ENCODE measurements at places on chromosomes 4 and X.
A peak's percentile ranks its signal among the peaks of the same experiment; 100 is the strongest.

DNA sequence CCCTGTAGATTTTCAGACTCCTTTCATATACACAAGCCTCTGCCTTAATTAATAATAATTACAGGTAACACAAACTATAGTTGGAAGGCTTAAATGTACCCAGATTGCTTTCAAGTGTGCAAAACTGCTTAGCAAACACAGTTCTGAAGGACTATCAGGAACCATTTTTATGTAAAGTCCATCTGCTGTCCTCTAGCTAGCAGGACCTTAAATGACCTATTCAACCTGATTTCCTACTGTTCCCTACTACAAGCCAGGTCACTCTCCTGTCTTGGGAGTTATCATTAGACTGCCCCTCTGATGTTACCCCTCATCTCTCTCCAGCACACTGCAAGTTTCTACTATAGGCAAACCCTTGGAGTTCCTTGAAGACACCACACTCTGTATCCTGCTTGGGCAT, 157.3 kb downstream of the GBA3 start:
- DNase-seq: peak; percentile 15

DNA sequence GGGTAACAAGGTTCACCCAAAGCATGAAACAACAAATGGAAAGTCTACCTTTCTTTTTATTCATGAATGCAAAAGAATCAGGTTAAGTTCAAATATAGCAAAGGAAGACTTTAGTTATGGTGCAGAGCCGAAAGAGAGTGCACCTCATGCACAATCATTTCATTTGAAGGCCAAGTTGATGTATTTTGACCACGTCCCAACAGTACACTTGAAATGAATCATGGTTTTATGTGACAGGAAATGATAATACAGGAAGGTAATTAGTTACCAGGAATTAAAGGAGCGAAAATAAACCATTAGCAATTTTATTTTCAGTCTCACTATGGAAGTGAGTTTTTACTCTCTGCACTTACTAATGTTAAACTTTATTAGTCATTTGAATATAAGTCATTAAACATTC, 281.2 kb upstream of the DIAPH2 start:
- DNase-seq: no peak

- DNase-seq: no peak
These were observed 14.4 kb upstream of the ASMTL start for GRCh38 chrX:1466971-1467561.

DNA sequence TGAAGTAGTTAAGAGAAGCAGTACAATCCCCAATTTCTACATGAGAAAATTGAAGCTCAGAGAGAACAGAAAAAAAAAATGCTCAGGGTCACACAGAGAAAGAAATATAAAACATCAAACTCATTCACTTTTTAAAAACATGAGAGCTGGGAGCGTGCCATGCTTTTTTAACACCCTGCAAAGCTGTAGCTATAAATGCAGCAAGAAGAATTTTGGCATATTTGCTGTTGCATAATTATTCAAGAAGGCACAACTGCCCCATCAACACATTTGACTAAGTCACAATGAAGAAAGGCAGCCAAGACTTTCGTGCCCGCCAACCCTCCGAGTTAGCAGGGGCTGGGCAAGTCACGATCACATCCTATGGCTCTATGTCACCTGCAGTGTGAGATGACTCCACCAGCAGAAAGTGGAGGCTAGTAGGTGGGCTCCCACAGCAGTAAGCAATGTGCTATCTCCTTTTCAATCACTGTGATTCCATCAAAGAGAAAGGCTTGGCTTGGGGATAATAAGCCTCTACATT, 214.8 kb downstream of the DHX15 start:
- no peak for DNase-seq

- DNase-seq: peak; percentile 35
These were observed 80.0 kb downstream of the ARSJ start for GRCh38 chr4:113899271-113900070.

- no peak for DNase-seq
These were observed 978.3 kb upstream of the ADGRL3 start for GRCh38 chr4:60221866-60222265.

GRCh38 chrX:118751950-118752783, 24.8 kb downstream of the IL13RA1 start:
- DNase-seq: no peak

DNA sequence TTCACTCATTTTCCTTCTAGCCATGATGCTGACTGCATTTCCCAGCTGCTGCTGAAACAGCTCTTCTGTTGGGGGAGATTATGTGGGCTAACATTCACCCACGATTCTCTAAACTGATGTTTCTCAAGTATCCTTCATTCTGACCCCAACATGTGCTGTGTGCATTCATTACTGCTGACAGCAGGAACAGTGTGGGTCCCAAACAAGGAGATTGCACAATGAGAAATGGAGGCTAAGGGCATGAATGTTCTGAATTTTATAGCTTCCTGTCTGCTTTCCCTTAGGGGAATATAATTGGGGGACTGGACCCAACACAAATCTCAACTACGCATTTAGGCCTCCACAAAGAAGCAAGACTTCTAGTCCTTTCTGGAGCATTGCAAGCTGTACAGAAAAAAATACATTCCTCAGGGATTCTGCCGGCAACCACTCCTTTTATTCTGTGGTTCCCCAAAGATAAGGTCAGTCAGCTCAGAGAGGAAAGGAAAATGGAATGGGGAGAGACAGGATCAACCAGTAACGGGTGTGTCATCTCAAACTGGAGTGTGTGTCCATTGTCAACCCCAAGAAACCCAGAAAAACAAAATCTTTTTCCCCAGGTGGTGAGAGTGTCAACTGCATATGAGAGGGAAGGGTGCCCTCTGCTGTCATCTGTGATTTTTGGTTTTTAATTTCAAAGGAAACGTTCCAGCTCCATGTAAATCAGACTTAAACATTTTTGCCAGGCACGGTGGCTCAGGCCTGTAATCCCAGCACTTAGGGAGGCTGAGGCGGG, 81.5 kb upstream of the EGFL6 start:
- DNase-seq: peak; percentile 58

- DNase-seq: no peak
These were observed 4.5 kb upstream of the C1QTNF7 start for GRCh38 chr4:15423285-15423711.

GRCh38 chrX:66638591-66639500, at the start of gene EDA2R:
Gene EDA2R, minus strand, starts transcription at chrX:66639078. Its CDS starts 23,058 bp downstream, at chrX:66616020.
- DNase-seq: peak; percentile 17

- peak; percentile 54 for DNase-seq
These were observed 868 bp downstream of the AFAP1 start for GRCh38 chr4:7938609-7939376.

DNA sequence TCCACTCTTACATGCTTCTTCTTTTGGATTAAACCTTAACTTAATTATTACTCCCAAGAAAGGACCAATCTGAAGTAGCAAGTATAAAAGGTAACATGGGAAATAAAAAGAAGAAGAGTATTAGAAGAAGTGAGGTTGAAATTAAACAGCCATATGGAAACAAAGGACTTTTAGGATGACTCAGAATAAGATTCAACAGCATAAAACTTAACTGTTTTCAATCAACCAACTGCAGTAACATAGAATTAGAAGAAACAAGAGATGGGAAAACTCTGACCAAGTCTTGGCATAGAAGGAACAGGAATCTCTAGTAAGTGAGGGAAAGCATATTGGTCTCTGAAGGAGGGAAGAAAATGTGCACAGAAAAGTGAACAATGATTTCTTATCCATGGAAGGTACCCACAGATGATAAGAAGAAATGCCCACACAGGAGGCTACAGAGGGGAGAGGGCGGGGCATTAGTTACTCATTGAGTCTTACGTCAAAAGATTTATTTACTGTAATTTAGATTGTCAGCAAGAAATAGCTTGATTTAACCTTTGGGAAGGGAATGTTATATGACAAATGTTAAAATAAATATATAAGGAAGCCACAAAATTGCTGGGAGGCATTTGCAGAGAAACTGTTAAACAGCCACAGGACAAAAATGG, 177.3 kb downstream of the BANK1 start:
- no peak for DNase-seq

GRCh38 chr4:157265281-157265680, 44.8 kb downstream of the GRIA2 start:
- no peak for DNase-seq

DNA sequence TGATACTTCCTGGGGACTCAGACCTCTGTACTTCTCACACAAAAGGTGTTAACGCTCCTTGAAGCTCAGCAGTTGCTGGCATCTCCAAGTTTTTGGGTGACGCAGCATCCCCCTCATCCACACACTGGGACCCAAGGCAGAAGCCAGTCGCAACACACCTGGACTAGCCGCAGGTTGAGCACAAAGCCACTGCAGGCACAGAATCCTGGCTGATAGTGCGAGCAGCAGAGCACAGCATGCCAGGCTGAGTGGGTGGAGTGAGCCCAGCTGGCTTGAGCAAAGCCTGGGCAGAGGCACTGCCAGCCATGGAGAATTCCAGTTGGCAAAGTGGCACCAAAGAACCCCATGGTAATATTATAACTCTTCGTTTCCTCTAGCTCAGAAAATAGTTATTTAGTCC, 873.2 kb upstream of the NDST4 start:
- DNase-seq: no peak

DNA sequence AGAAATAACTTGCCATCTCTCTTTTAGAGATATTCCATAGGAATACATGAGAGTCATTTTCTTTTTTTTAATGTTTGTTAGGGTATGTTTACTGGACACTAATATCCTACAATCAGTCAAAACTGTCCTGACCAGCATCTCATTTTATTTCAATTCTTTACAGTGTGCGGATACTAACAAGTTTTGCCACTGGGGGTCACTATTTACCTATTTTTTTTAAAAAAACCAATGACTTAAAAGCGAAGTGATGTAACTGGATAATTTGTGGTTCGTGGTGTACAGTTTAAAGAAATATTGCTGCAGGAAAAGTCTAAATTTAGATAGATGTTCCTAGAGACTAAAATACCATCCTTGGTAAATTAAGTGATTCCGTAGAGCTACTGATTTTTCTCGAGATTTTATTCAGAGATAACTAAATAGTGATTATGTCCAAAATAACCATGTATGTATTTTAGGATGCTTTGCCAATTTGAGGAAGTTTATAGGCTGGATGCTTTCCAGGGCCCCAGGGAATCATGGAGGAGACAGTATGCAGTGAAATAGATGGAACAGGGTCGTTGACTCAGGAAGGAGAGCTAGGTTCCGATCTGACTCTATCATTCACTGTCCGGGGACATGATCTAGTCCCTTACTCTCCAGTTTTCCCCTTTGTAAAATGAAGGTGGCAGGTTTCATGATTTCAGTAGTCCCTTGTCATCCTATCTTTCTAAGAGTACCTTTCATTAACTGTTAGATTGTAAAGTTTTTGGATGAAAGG, 34.0 kb upstream of the GNPDA2 start:
- peak; percentile 59 for DNase-seq

DNA sequence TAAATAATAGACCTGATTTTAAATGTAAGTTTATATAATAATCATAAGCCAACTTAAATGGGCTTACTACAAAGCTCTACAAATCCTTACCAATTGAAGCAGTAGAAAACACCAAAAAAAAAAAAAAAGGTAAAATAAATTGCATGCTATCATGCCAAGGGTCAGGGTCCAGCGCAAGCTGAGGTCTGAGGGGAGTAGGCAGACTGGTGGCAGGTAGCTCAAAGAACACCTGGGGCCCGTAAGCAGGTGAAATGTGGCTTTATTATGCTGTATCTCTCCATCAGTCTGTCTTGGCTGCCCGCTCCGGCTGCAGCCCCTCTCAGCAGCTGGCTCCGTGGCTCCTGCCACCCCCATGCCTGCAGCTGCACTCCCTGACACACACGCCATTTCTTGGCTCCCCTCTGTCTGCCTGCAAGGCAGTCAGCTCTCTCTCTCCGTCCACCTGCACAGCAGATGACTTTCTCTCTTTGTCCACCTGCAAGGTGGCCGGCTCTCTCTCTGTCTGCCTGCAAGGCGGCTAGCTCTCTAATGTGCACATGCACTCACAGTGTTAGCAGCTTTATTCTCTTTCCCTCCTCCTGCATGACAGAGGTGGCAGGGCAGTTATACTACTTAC, 209.4 kb upstream of the UGT8 start:
- peak; percentile 33 for DNase-seq

- no peak for DNase-seq
These were observed 148.9 kb upstream of the JADE1 start for GRCh38 chr4:128660361-128661215.

GRCh38 chr4:74223801-74224200, 65.9 kb downstream of the MTHFD2L start:
- DNase-seq: no peak

DNA sequence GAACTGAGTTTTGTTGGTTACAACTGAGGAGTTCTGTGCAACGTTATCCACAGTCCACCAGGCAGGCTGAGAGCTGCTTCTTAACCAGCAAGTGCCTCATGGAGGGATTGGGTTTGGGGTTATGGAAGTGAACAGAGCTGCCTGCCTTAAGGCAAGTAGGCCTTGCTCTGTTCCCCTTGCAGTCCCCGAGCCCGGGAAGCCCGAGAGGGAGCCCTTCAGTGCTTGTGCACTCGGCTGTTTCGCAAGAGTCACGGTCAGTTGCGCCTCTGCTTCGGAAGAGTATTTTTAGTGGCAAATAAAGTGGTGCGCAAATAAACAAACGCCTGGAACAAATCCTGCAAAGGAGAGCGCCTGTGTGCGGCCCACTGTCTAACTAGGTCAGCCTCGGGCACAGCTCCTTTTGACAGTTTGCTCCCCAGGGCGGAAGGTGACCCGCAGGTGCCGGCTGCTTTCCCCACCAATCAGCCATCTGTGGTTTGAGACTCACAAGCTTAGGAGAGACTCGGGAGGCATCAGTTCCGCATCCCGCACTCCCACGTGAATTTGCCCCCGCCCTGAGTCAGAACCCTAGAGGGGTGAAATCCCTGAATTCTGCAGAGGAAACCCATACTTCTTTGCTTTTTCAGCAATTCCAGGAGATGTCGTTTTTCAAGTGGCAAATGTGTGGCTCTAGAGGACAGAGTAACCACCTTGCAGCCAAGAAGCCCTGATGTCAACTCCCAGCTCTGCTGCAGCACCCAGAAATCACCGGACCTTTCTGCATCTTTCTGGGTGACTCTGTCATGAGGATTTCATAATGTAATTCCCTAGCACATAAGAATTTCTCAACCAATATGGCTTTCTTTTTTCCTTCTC, 56.8 kb downstream of the LGI2 start:
- no peak for DNase-seq

GRCh38 chr4:24798036-24798610, 2.8 kb downstream of the SOD3 start:
- no peak for DNase-seq

DNA sequence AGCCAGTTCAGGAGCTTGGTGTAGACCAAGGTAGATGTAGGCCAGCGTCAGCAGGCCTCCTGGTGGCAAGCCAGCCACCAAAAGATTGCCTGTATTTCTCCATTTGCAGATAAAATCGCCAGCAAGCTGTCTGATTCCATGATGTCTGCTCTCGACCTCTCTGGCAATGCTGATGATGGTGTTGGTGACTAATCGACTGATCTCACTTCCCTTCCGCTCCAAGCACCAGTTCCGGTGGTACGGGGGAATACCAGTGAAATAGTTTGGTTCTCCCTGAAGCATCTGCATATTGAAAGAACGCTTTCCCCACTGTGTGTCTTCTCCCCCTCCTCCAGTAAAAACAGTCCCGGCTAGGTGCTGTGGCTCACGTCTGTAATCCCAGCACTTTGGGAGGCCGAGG, 30.4 kb downstream of the GNL3L start:
- no peak for DNase-seq

DNA sequence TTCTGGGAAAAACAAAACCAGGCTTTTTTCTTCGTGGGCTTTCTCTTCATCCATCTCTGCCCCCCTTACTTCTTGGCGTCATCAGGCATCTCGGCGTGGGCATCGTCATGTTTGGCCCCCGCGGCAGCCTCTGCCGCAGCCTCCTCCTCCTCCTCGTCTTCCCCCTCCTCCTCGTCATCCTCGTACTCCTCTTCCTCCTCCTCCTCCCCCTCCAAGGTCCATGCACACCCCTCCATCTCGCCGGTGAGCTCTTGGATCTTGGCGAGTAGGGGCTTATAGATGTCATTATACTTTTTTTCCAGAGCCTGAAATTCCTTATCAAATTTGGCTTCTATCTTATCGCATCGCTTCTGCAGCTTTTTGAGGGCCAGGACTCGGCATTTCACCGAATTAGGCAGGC, 488 bp downstream of the NAP1L5 start:
- no peak for DNase-seq

Data from small intestine (tissue), 16 donors.